ENCODE measurements at places on chromosomes 5 and 9. TPM values are rescaled to one million over a fixed set of nuclear protein-coding genes. Genes with fewer than 3 reads are reported as not detected.
A peak's percentile ranks its signal among the peaks of the same experiment; 100 is the strongest.

The PTPDC1 gene
- total RNA-seq = 14.9 TPM

The ADAMTS2 gene
- total RNA-seq = 93.2 TPM

DNA sequence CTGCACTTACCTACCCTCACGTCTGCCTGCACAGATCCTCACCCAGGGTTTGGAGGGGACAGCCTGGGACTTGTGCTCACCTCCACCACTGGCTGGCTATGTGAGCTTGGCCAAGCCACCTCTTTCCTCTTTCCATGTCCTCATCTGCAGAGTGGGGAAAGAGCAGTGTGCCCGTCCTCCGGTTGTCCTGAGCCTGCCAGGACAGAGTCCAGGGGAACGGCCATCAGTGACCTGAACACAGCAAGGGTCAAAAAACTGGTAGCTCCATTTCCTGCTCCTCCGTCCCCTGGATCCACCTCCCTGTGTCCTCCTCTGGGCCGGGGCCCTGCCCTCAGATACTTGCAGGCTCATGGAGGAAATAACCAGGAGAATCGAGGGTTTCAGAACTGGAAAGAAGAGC lies 187.7 kb downstream of the OLFM1 start:
- no peaks in the 10 kb centered on the region for H3K36me3 ChIP-seq
- no peak overlapping the region for H3K4me3 ChIP-seq
- DNase-seq = no peak
- H3K27me3 ChIP-seq = peaks cover 45% of the 10 kb centered on the region
- H3K27ac ChIP-seq = no peak overlapping the region
- H3K4me1 ChIP-seq = no peaks in the 10 kb centered on the region

The DND1 gene
- total RNA-seq = 1.3 TPM

GRCh38 chr5:157818368-157818767 lies 40.6 kb downstream of the CLINT1 start:
- H3K36me3 ChIP-seq = no peaks in the 10 kb centered on the region
- peaks cover 48% of the 10 kb centered on the region for H3K4me1 ChIP-seq
- H3K4me3 ChIP-seq = no peak overlapping the region
- H3K27ac ChIP-seq = no peak overlapping the region
- no peaks in the 10 kb centered on the region for H3K27me3 ChIP-seq

DNA sequence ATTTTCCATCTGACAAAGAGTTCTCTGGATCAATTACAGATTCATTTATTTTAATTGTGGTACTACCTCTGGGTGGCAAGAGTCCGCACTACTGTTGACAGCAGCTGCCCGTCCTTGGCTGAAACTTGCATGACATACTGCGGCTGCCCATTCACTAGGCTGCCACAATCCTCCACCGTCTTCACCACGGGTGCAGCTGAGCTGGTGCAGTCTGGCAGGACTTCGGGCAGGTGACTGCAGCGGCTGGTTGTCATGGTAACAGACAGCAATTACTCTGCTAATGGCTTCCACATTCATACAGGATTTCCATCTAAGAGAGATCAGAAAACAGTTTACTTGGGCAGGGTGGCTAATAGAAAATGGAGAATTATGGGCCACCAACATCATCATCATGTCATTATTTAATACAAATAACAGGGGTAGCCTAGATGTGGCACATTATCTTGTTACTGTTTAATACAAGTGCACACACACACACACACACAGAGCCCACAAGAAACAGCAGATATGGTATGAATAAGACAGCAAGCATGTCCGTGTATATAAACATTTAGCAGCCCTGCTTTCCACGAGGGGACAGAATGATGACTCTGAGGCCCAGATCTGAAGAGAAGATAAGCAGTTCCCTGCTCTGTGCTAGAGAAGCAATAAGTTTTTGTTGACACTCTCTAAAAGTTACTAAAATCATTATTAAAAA lies 112.3 kb downstream of the MARCHF3 start:
- no peaks in the 10 kb centered on the region for H3K36me3 ChIP-seq
- peaks cover 15% of the 10 kb centered on the region for H3K4me1 ChIP-seq
- H3K27me3 ChIP-seq = no peaks in the 10 kb centered on the region
- H3K27ac ChIP-seq = no peak overlapping the region

The PCDHA1 gene
- not detected for total RNA-seq

DNA sequence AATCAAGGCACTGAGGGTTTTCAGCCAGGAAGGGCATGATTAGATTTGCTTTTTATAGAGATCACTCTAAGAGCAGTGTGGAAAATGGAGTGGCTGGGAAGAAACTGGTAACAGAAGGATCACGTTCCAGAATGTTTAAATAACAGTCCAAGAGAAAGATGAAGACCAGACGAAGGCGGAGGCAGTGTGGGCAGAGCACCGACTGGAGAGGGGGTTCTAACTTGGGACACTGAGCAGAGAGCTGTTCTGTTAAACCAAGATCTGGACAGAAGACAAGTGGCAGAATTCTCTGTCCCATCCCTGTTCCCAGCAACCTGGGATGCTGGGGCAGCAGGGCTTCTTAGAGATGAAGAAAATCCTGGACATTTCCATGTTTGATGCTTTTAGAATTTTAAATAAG lies 249.1 kb upstream of the NR4A3 start:
- no peak for DNase-seq
- no peaks in the 10 kb centered on the region for H3K4me1 ChIP-seq
- H3K27me3 ChIP-seq = peaks cover 4% of the 10 kb centered on the region
- H3K36me3 ChIP-seq = no peaks in the 10 kb centered on the region
- no peak overlapping the region for H3K4me3 ChIP-seq

DNA sequence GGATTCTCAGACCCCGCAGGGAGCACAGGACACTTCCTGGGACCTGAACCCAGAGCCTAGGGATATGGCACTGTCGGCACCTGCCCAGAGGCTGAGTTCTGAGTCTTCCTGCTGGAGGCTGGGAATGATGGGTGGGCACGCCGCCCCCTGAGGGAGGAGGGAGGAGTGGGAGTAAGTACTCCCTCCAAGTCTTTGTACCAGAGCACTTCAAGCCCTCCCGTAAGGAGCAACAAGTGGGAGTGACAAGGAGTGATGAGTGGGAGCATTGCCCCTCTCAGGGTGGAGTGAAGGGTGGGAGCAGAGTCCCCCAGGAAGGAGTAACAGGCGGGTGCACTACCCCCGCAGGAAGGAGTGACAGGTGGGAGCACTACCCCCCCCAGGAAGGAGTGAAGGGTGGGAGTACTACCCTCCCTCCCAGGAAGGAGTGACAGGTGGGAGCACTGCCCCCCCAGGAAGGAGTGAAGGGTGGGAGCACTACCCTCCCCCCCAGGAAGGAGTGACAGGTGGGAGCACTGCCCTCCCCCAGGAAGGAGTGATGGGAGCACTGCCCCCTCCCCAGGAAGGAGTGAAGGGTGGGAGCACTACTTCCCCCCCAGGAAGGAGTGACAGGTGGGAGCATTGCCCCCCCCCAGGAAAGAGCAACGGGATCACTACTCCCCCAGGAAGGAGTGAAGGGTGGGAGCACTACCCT lies 100.1 kb downstream of the CACNA1B start:
- H3K27ac ChIP-seq = no peak overlapping the region
- no peaks in the 10 kb centered on the region for H3K36me3 ChIP-seq
- no peak for DNase-seq
- H3K4me3 ChIP-seq = no peak overlapping the region

GRCh38 chr9:87713278-87713987 lies 12.5 kb upstream of the CTSL start:
- peaks cover 56% of the 10 kb centered on the region for H3K4me1 ChIP-seq
- peak overlapping the region; percentile 73 for H3K4me3 ChIP-seq
- H3K27me3 ChIP-seq = no peaks in the 10 kb centered on the region
- DNase-seq = no peak

DNA sequence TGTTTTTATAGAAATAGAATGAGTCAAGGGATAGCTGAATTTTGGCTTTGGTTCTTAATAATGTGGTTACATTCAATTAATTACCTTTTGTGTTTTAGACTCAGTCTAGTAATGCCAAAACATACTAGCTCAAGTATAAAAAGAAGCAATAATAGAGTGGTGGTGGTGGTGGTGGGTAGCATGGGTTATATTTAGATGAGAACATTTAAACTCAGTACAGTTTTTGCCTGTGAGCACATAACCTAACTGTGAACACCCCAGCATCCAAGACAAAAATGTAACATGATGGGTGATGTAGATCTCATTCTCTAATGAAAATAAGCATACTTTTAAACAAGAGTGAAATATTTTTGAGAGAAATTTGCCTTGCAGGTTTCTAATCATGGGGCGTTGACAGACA lies 14.2 kb downstream of the CPEB4 start:
- H3K36me3 ChIP-seq = peaks cover 2% of the 10 kb centered on the region
- peaks cover 31% of the 10 kb centered on the region for H3K4me1 ChIP-seq
- peak overlapping the region; percentile 32 for H3K27ac ChIP-seq
- H3K4me3 ChIP-seq = no peak overlapping the region

GRCh38 chr5:180790020-180790419 lies 12.6 kb downstream of the MGAT1 start:
- peak overlapping the region; percentile 54 for H3K27ac ChIP-seq
- H3K4me1 ChIP-seq = peaks cover 54% of the 10 kb centered on the region
- DNase-seq = peak; percentile 81
- no peak overlapping the region for H3K4me3 ChIP-seq

DNA sequence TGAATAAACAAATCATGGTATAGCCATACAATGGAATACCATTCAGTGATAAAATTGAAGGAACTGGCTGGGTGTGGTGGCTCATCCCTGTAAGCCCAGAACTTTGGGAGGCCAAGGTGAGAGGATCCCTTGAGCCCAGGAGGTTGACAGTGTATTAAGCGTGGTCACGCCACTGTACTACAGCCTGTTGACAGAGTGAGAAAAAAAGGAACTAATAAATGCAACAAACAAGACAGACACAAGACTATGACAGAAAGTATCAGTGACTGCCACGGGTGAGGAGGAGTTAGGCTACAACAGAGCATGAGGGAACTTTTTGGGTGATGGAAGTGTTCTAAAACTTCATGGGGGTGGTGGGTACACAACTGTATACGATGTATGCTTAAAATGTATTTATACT lies 2.2 kb downstream of the FNIP1 start:
- H3K4me3 ChIP-seq = peak overlapping the region; percentile 94
- peaks cover 2% of the 10 kb centered on the region for H3K36me3 ChIP-seq
- peaks cover 61% of the 10 kb centered on the region for H3K4me1 ChIP-seq
- peak overlapping the region; percentile 24 for H3K27ac ChIP-seq

The XRCC4 gene
- 5.5 TPM for total RNA-seq

DNA sequence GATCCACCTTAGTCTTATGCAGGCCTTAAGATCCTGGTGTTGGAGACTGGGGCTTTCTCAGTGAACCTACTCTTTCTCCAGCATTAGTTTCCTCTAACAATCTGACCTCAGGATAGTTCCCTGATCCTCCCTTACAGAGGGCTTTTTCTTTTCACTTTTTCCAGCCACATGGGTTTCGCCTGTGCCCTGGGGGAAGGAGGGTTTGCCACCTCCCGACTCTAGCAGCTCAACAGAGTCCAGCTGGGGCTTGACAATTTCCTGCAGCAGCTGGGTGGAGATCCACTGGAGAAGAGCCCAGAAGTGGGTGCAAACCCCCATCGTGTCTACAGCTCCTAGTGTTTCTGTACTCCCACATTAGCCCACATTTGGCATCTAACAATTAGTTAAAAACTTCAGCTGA lies 7.6 kb upstream of the TMEM252 start:
- peaks cover 2% of the 10 kb centered on the region for H3K27me3 ChIP-seq
- H3K27ac ChIP-seq = no peak overlapping the region
- H3K4me1 ChIP-seq = no peaks in the 10 kb centered on the region
- no peak for DNase-seq
- H3K36me3 ChIP-seq = no peaks in the 10 kb centered on the region

The ZMYND19 gene
- 34.8 TPM for total RNA-seq

The CCL27 gene
- not detected for total RNA-seq

Measured in chondrocyte (in vitro differentiated cells).